NCI-H774 (cell line): ENCODE measurements at places on chromosomes 2 and 18.

DNA sequence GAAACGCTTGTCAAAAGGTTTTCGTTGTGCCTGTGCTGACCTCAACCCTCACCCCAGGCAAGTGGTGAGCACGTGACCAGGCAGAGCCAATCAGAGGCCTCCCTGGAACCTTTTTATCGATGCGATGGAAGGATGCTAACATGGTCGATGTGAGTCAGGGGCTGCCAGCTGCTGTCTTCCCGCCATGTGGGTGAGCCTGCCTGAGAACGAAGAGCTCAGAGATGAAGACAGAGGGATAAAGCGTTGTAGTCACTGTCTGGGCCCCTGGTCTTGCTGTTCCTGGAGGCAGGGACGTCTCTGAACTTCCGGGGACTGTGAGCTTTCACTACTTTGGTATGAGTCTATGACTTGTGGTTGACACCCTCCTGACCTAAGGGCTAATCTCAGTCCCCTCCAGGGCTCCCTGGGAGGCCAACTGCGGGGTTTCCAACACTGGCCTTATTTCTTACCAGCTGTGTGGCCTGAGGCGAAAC is 18.6 kb downstream of the DNMT3A start:
- no peak for DNase-seq

DNA sequence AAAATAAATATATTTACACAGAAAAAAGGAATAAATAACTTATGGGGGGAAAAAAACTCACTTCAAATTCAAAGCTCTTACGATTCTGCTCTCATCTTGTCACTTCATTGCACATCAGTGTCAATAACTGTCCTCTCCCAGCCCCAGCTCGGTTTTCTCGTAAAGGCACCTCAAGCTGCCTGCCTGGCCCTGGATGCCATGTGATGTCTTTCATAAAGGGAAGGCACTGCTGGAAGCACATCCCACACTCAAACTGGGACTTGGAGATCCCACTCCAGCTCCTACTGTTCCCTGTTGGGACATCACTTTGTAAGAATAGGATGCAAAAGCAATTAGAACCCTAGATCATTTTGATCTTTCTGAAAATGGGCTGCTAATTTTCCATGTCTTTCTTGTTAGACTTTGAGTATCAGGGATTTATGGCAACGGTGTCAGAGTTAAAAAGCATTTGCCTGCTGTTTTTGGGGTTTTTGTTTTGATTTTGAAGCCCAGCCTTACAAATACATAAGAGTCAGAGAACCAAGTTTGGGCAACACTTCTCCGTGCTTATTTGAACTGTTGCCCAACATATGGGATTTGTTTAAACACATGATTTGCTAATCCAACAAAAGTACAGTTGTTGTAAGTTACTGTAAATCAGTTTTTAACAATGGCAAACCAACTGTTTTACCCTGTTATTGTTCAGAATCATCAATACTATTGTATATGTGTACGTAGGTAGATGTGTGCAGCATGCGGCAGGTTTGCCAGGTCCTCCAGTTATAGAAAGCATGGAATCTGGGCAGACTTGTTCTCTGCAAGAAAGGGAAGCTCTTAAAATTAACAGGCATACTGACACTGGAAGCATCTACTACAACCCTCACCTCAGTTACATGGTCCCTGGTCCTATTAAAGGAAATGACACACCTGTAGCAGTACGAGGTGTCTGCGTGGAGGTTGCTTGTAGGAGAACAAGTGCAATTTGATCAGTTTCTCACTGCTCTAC is 20.6 kb downstream of the SERTAD2 start:
- no peak for DNase-seq

DNA sequence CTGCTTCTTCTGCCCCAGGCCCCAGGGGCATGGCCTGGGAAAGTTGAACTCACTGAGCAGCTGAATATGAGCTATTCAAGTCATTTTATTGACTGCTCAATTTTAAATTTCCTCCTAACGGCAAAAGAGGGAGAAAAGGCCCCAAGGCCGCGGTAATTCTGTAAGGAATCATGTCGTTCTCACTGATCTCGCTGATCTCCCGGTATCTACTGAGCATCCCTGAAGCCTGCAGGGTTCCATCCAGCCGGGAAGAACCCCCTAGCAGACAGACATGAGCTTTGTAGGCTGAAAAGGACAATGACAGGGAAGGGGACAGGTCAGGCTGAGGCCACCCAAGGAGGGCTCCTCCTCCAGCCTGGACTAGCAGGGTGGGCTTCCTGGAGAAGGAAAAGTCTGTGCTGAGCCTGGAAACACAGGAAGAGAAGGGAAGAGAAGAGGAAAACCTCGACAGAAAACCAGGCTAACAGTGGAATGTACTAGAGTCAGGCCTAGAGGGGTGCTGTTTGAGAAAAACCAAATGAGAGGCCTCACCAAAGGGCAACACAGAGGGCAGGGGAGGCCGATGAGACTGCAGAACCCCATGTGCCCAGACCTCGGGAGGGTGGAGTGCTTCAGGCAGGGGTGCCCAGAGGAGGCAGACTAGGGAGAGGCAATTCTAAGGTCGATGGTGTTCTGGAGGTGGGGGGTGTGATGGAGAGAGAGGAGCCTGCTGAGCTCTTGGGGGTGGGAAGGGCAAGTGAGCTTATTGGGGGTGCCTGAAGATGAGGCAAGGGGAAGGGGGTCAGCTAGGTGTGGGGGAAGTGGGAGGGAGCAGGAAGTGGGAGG is 2.9 kb upstream of the NPPC start:
- DNase-seq: no peak

- DNase-seq: no peak
These were observed 109.6 kb upstream of the SCG2 start for GRCh38 chr2:223711596-223712326.
